ENCODE measurements at places on chromosomes 6 and 20. TPM values are rescaled to one million over a fixed set of nuclear protein-coding genes. Genes with fewer than 3 reads are reported as not detected.

The ROMO1 gene
- 325 TPM for total RNA-seq

The HLA-DOB gene
- total RNA-seq: not detected

The HLA-DQA1 gene
- total RNA-seq: not detected

The SLC22A7 gene
- total RNA-seq: not detected

The PI16 gene
- not detected for total RNA-seq

Data from LHCN-M2 (cell line).